Body of pancreas (tissue), 4 donors: ENCODE measurements at places on chromosomes 1 and 21. TPM values are rescaled to one million over a fixed set of nuclear protein-coding genes. Genes with fewer than 3 reads are reported as not detected.

The OR10J1 gene
- total RNA-seq, result not detected

The MYOG gene
- total RNA-seq, result not detected

The KIAA1614 gene
- total RNA-seq, result 0.52 TPM

The GJC2 gene
- 1.6 TPM for total RNA-seq

- DNase-seq, result no peak
Observed at GRCh38 chr1:201466492-201466891, 2.5 kb downstream of the PHLDA3 start.

- DNase-seq, result no peak
Observed at GRCh38 chr1:178046591-178047270, 47.2 kb upstream of the RASAL2 start.

GRCh38 chr1:101364370-101365120, 127.7 kb downstream of the S1PR1 start:
- no peak for DNase-seq

DNA sequence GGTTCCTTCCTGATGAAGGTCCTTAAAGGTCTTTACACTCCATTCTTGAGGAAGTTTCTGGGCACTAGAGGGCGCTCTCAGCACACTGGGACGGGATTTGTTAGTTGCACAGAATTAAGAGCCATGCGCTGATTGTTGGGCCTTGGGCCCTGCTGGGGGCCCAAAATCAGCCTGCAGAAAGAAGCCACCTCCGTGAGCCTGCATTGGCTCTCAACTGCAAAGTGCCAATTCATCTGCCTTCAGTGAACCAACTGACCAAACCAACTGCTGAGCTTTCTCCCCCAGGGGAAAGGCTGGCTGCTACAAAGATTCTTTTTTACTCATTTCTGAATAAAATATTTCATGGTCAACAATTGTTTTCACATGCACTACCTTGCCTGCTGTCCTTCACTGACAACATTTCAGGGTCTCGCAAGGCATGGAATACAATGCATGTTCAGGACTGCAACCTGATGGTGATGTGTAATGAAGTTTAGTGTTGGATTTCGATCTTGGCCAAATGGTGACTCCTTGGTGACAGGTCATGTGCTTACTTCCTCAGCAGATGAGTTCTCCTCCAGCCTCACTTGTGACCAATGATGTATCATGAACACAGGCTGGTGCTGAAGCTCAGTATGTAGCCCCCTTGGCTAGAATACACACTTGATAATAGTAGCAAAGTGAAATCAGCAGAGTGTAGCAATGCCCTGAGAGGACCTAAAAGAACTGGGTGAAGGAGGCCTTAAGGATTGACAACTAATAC, 45.7 kb upstream of the PRDX6 start:
- DNase-seq, result peak; percentile 94

GRCh38 chr21:44708213-44708865, 3.0 kb downstream of the TSPEAR start:
- no peak for DNase-seq

GRCh38 chr1:70290218-70290617, 64.3 kb downstream of the ANKRD13C start:
- DNase-seq, result no peak

- DNase-seq, result no peak
Observed at GRCh38 chr21:36575306-36575705, 95.4 kb upstream of the CLDN14 start.

GRCh38 chr1:218303176-218303879, 18.2 kb downstream of the RRP15 start:
- no peak for DNase-seq

- DNase-seq, result no peak
Observed at GRCh38 chr1:184329245-184329953, 57.4 kb upstream of the C1orf21 start.

DNA sequence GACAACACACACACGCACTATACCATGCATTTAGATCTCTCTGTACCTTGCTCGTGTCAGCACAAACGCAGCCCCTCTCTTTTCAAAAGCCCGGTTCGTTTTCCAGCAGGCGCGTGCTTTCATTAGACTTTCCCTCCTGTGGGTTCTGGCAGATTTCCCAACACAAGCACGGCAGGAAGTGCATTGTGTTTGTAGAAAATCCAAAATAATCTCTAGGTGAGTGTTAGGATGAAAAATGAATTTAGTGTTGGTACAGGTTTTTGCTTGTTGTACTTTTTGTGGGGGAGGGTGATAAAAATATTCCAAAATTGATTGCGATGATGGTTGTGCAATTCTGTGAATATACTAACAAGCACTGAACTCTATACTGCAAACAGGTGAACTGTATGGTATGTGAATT, 54.1 kb upstream of the POFUT2 start:
- no peak for DNase-seq
